CD4-positive, alpha-beta T cell treated with Interleukin-2 at 100 ng/mL for 4 hours (primary cell): ENCODE measurements at places on chromosomes 7 and 10.
A peak's percentile ranks its signal among the peaks of the same experiment; 100 is the strongest.

- no peak for DNase-seq
Observed at GRCh38 chr10:33416209-33416608, 81.7 kb upstream of the NRP1 start.

DNA sequence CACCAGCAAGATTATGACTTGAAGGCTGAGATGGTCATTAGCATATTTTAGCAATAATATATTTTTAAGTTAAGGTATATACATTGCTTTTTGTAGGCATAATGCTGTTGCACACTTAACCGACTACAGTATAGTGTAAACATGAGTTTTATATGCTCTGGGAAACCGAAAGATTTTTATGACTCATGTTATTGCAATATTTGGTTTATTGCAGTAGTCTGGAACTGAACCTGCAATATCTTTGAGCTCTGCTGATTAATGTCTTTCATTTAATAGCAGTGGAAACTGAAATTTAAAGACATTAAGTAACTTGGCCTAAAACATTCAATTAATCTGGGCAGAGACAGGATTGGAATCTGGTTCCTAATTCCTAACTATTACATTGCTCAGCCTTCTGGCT, 266.7 kb upstream of the PLXDC2 start:
- no peak for DNase-seq

DNA sequence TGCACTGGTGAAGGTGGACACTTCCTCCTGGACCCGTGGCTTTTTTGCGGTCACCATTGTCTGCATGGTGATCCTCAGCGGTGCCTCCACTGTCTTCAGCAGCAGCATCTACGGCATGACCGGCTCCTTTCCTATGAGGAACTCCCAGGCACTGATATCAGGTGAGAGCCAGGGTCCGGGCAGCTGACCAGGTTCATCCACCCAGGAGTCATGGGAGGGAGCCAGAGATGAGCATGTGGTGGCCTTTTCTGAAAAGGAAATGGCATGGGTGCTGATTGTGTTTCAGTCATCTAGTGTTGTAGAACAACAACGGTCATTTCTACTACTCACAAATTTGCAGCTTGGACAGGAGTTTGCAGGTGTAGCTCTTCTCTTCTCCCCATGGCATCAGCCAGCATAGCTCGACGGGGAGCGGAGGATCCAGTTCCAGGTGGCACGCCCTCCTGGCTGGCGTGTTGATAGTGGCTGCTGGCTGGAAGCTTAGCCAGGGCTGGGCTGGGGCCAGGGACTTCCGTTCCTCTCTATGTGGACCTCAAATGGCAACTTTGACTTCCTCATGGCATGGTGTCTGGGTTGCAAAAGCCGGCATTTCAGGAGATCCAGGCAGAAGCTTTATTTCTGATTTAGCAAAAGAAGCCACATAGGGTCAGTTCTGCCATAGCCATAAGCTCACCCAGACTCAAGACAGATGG, 32.7 kb downstream of the SLC29A3 start:
- no peak for DNase-seq

DNA sequence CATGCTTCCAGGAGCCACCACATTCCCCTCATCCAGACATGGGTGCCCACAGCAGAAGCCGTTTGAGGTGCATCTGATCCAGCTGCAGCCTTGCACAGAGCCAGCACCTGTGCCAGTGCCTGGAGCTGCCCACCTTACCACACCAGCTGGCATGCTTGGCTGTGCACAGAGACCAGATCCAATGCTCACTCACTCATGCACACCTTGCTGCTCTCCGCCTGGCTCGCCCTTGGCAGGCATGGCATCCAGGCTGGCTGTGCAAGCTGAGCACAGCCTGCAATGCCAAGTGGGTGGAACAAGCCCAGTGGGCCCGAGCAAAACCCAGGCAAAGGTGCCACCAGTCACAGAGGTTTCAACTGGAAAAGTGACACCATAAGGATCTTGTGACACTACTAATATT, 66.9 kb upstream of the SEMA3A start:
- DNase-seq: no peak

- DNase-seq: no peak
Observed at GRCh38 chr7:44905002-44905635, 19.8 kb upstream of the PURB start.

DNA sequence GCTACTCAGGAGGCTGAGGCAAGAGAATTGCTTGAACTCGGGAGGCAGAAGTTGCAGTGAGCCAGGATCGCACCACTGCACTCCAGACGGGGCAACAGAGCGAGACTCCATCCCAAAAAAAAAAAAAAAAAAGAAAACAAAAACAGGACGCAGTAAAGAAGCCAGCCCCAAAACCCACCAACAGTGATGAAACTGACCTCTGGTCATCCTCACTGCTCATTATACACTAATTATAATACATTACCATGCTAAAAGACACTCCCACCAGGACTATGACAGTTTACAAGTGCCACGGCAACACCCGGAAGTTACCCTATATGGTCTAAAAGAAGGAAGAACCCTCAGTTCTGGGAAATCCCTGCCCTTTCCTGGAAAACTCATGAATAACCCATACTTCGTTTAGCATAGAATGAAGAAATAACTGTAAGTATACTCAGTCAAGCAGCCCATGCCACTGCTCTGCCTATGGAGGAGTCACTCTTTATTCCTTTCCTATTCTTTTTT, 40.0 kb upstream of the EIF4H start:
- DNase-seq: peak; percentile 27

- DNase-seq: no peak
Observed at GRCh38 chr10:97333351-97333600, 1.3 kb downstream of the FRAT2 start.

GRCh38 chr10:127977357-127978009, 70.6 kb downstream of the PTPRE start:
- DNase-seq: peak; percentile 11

GRCh38 chr7:70926666-70927065, 205.3 kb upstream of the GALNT17 start:
- DNase-seq: no peak

DNA sequence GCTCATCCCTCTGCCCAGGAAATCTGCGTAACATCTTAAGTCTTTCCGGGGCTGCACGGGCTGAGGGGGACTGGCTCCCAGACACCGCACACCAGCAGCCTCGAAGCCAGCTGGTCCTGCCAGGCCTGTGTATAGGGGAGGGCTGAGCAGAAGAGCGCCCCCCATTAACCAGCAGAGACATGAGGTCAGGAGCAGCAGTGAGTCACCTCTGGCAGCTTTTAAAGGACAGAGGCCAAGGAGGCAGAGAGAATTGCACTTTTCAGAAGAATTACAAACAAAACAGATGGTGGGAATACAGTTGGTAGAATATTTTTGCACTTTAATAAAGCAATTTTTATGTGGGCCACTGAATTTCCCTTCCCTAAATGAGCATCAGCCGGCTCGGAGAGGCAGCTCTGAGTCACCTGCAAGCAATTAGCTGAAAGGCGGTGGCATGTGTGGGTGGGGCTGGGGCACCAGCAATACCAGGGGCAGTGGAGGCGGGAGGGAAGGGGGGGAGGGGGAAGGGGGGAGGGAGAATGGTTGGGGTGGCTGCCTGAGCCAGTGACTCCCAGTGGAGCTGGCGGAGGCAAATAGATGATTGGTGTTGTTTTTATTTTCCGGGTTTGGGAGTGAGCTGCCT, 39.1 kb downstream of the GOLGA7B start:
- no peak for DNase-seq

DNA sequence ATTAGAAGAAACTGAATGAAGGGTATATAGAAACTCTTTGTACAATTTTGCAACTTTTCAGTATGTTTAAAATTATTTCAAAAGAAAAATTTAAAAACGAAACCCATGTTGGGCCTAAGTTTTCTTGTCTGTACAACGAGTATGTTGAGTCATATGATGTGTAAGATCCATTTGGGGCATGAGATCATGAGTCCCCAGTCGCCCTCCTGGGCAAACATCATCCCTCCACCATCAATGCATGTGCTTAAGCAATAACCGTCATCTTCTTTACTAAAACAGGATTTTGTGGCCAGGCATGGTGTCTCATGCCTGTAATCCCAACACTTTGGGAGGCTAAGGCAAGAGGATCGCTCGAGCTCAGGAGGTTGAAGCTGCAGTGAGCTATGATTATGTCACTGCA, 54.2 kb upstream of the CDCA7L start:
- no peak for DNase-seq

DNA sequence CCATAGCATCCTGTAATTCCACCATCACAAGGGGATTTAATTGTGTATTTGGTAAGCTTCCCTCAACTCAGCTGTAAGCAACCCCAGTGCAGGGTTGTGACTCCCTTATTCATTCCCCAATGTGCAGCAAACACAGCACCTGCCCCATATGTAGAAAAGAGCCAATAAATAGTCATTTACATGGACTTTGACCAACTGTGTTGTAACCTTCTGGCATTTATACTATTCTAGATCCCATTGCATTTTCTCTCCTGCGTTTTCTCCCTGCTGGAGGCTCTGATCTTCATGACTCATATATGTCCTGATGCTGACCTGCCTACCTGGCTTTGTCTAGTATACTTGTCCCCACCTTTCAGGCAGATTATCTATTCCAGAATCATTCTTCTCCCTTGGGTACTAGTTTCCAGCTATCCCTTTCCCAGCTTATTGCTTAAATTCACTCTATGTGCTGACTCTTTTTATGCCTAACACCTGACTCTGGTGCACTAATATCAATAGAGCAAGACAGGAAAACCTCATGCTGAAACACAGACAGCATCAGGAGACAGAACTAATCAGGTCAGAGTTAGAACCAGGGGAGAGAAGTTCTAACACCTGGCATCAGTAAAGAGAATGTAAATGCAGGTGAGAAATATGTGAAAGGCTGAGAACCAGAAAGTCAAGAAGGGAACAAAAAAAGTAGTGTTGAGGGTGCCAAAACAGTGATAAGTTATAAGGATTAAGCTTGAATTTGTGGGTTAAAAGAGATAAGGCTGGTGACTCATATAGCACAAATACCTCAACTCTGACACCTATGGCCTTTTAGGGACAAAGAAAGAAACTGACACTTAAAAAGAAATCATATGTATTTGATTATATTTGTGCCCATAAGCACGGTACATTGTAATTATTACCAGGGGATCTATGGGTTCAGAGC, 402.7 kb downstream of the IPMK start:
- DNase-seq: no peak

GRCh38 chr7:121484089-121484763, 88.1 kb upstream of the FAM3C start:
- DNase-seq: no peak

GRCh38 chr7:117986645-117987269, 113.5 kb upstream of the CTTNBP2 start:
- DNase-seq: no peak

GRCh38 chr7:90709501-90710465, 113.7 kb downstream of the CDK14 start:
- no peak for DNase-seq

GRCh38 chr10:89442289-89442688, 27.9 kb downstream of the IFIT5 start:
- DNase-seq: no peak

- no peak for DNase-seq
Observed at GRCh38 chr10:131081376-131081775, 230.1 kb downstream of the TCERG1L start.

- no peak for DNase-seq
Observed at GRCh38 chr7:95780665-95781064, 8.3 kb downstream of the DYNC1I1 start.

GRCh38 chr7:68754414-68754813, 843.9 kb upstream of the AUTS2 start:
- DNase-seq: no peak

GRCh38 chr10:130171196-130171595, 35.0 kb downstream of the GLRX3 start:
- DNase-seq: peak; percentile 32

DNA sequence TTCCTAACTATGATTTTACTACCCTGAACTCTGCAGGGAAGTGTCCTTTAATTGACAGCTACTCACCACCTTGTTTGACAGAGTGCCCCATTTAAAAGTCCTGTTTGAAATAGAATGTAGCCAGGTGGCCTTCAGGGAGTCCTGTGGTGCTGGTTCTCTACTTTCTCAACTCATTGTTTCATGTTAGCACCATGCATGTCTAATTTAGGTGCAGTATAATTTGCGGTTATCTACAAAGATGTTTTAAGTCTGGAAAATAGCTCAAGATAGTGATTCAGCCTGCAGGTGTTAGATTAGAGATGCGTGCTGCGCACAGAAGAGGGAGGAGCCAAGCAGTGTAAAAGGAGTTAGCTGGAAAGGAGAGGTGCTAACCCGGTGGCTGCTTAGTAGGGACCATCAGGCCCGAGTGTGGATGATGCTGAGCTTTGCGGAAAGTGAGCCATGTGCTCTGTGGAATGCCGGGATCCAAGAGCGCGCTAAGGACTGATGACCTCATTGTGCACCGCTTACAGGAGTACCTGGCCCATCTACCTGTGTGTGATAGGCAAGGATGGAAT, 1.2 kb downstream of the CCM2 start:
- peak; percentile 83 for DNase-seq

DNA sequence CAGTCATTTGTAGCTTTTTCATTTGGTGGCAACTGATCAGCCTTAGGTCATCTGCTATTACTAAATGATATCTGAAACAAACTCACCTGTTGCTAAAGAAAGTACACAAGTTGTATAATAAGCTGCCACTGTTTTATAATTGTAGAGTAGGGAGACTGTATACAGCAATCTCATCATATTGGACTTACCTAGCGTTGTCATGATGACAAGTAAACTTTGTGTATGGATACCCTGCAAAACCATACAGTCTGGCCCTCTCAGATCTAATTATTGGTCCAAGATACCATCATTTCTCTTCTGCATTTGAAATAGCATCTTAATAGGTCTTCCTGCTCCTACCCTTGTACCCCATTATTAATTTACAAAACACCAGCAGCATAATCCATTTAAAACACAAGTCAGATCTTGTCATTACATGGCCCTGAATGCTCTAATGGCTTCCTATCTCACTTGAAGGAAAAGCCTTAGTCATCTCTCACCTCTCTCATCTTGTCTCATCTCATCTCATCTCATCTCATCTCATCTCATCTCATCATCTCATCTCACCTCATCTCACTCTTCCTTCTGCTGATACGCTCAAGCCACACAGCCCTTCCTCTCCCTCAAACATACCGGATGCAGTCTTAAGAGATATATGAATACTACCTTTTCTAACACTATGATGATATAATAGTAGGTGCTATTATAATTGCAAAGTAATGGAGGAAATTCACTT, 540.6 kb downstream of the MDFIC start:
- no peak for DNase-seq

DNA sequence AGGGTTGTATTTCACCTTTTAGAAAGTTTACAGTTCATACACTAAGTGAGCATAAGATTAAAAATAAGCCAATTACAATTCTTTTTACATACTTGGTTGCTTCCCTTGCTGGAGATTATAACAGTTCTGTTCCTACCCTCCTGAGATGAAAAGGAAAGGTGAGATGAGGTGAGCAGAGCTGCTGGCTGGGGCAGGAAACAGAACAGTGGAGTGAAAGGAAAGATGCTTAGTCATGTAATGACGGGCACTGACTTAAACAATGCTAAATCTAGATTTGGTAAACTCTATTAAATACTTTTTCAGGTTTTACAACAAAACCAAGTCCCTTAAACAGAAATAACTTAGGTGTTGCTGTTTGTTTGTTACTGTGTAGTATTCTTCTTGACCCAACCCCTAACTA, 19.9 kb upstream of the ZEB1 start:
- no peak for DNase-seq

GRCh38 chr7:83832009-83832408, 183.1 kb upstream of the SEMA3E start:
- DNase-seq: no peak
